ENCODE measurements at places on chromosomes 12 and 14.

GRCh38 chr12:823028-823698, 70.8 kb downstream of the WNK1 start:
- DNase-seq = no peak

DNA sequence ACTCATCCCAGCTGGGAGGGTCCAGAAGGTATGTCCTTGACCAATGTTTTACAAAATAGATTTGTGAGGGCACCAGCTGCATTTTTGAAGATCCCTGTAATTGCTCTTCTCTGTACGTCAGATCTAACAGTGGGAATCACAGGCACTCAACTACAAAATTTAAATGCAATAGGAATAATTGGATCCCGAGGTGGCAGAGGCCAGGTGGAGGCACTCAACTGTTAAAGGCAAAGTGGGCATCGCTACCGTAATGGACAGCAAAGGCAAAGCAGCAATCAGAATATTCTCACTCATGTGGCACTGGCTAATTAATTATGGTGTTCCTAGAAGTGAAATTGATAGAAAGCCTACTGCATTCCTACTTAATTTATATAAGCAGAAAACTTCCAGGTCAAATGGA, 27.9 kb upstream of the PSMC1 start:
- DNase-seq = no peak

- no peak for DNase-seq
Observed at GRCh38 chr14:24372701-24373416, 4.9 kb downstream of the NFATC4 start.

DNA sequence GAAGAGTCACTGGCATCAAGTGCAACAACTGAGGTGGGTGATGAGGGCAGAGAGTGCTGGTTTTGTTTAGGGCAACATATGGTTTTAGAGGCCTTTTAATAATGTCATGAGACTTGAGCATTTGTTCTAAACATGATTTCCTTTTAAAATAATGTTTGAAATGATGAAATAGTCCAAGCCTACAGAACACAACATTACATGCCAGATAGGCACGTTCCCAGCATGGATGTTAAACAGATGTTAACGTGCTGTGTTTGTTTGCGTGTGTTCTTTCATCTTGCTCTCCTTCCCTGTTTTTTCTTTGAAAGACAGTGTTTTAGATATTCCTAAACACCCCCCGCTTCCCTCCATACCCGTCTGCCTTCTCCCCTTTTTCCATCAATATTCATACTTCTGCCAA, 82.3 kb downstream of the RGS6 start:
- DNase-seq = no peak

DNA sequence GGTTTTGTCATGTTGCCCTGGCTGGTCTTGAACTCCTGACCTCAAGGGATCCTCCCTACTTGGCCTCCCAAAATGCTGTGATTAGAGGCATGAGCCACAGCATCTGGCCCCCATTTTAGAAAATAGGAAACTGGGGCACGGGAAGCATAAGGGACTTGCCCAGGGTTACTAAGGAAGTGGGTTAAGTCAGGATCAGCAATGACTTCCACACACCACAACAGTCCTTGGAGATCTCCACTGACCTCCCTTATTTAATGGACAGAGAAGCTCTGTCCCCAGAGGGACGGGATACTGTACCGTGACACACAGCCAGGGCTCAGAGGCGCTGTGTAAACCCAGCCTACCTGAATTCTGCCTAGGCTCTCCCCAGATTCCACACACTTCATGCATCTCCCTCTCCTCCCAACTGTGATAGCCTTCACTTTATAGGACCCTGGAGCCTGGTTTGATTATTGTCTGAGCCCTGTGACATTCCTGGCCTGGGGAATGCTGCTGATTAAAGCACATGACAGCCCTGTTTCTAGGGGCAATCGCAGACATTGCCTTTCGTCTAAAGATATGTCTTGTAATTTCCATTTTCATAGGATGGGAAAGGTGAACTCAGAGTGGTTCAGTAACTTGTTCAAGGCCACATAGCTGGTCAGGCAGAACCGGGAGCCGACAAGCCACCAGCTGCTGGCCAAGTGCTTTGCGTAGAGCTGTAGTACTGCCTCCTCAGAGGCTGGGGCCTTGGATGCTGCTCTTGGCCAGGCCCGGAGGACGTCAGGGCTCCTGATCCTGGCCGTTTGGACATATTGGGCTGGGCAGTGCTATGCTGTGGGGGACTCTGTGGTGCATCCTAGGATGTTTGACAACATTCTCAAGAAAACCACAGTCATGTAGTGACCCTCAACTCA, 20.8 kb downstream of the SERPINA1 start:
- DNase-seq = no peak

All from activated CD8-positive, alpha-beta memory T cell treated with anti-CD3 and anti-CD28 coated beads for 1 hour (primary cell).